Epithelial cell of proximal tubule (primary cell): ENCODE measurements at places on chromosomes 4 and X. TPM values are rescaled to one million over a fixed set of nuclear protein-coding genes. Genes with fewer than 3 reads are reported as not detected.

DNA sequence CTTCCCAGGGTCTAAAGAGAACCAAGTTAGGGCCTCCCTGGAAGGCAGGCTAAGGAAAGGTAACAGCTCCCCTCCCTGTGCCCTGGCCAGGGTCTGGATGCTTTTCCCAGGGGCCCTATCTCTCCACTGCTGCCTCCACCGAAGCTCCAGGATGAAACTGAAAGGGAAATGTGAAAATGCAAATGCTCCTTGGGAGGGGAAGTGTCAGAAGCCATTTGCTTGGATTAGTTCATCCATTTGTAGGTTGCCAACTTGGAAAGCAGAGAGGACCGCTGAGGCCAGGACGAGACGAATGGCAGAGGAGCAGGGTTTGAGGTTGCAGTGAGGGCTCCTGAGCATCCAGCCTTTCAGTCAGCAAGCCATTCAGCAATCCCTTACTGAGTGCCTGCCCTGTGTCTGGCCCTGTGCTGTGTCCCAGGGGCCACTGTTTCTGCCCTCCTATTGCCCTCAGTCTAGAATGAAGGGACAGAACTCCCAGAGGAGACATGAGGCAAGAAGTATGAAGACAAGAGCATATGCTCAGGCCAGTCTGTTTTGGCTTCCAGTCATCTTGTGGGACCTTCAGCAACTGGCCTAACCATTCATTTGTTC lies 45.9 kb upstream of the PGRMC1 start:
- no peak for DNase-seq

DNA sequence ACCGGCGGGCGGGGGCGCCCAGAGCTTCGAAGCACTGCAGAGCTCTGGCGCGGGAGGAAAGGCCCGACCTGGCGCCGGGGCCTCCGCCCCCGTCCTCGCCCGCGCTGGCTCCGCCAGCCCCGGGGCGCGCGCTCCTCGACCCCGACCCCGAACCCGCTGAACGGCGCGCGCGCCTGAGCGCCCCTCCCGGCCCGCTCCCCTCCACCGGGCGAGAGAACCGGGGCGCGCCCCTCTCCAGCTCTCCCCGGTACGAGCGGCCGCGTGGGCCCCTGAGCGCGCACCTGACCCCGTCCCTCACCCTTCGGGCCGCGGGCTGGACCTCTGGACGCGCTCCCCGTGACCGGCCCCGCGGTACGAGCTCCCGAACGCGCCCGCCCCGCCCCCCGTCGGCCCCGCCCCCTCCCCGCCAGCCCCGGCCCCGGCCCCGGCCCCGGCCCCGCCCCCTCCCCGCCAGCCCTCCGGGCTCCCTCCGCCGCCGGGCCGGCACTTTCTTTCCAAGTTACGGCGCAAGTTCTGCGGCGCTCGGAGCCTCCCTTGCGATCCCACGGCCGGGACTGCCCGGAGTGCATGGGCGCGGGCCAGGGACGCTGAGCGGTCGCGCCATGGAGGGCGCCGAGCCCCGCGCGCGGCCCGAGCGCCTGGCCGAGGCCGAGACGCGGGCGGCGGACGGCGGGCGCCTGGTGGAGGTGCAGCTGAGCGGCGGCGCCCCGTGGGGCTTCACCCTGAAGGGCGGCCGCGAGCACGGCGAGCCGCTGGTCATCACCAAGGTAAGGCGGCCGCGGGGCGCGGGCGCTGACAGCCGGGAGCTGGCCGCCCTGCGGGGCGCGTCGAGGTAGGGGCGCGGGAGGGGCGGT lies at the start of gene SHROOM2:
Gene SHROOM2, plus strand, starts transcription at position 486 of the 854 bp plus-strand sequence. Its CDS starts 117 bp downstream, at position 603.
- DNase-seq: no peak

- DNase-seq: no peak
Measured at GRCh38 chr4:143025081-143025704, 159.5 kb upstream of the USP38 start.

The SSX2B gene
- total RNA-seq: not detected in 2 replicates
